ENCODE measurements at places on chromosomes 12 and 14.

- no peak for DNase-seq
Observed at GRCh38 chr12:34598352-34598827, 576.1 kb downstream of the ALG10 start.

DNA sequence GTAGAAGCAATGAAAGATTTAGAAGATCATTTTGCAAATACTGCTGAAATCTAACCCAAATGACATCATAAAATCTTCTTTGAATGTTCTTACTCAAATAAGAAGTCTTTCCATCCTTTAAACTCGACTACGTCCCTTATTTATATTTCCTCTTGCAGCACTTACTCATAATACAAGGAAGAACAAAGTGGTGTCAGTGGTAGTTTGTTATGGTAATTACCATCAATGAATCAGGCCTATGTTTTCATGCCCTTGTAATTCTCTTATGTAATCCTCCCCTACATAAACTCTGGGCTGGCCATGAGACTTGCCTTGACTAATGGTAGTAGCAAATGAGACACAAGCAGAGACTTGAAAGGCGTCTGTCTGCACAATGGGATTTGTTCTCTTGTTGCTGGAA, 17.0 kb downstream of the EEA1 start:
- DNase-seq, result no peak

- DNase-seq, result peak; percentile 91
Observed at GRCh38 chr14:75069121-75069810, at the start of gene ZC2HC1C. Gene ZC2HC1C, plus strand, starts transcription at chr14:75069641. Its CDS starts 933 bp downstream, at chr14:75070574.

DNA sequence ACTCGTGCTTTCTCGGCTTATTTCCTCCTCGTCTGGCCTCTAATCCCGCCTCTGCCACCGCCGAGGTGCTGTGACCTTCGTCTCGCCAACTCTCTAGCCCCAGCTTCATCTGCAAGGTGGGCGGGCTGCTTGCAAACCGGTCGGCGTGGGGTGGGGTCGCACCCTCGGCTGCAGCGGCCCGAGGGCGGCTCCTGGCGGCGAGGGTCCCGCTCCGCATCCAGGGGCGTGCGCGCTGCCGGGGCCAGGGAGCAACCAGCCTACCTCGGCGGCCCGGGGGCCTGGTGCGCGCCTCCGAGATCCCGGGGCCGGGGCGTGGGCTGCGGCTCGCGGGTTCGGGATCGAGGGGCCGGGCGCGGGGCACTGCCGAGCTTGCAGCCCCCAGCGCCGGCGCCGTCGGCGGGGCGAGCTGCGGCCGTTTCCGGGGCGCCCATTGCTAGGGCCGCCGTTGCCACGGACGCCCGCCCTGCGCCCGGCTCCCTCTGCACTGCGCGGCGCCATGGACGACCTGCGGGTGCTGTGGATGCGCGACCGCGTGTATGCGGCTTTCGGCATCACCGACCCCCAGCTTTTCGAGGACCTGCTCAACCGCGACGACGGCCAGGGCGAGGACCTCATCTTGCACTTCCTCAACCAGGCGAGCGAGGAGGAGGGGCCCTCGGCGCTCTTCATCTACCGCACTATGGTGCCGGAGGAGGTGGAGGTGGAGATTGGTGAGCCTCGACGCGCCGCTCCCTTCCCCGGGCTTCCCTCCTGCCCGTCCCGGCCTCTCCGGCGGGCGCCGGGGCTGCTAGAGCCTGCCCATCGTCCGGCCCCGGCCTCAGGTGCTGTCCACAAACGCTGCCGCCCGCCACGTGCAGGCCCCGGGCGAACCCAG, at the start of gene DNAH10:
TSS of gene DNAH10 (plus strand) at position 461 of the 874 bp plus-strand sequence. CDS start at position 497, 36 bp downstream.
- DNase-seq, result peak; percentile 53

DNA sequence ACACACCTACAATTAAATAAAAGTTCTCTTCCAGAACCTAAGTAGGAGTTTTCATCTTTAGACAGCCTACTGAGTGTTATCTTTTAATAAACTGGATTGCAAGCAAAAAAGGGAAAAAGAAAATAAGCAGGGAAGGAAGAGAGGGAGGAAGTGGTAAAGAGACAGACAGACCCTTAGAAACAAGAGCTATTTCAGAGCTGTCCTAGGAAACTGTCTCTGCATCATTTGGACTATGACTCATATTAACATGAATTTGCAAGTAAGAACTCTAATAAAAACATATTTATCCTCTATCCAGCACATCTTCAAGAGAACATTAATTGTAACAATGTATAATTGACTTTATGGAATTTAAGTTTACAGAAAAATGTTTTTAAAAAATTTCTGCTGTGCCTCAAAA, 438.8 kb upstream of the USP15 start:
- no peak for DNase-seq

- DNase-seq, result no peak
Observed at GRCh38 chr14:23608454-23608853, 27.7 kb upstream of the DHRS2 start.

DNA sequence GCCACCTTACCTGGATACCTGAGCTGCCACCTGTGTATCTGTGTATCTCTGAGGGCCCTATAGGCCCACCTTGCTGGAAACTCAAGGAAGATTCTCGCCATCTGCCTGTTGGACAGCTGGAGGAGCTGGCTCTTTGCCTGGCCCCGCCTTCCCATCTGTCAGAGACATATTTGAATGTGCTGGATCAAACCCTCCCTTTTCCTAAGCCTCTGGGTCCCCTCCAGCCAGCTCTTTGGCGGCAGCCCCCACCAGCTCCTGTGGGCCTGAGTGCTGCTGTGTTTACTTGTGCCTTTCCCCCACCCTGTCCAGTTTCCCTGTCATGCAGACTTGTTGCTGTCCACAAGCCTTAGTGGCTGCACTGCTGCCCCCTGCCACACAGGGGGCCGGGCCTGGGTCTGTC, 55.9 kb upstream of the SRSF5 start:
- no peak for DNase-seq

GRCh38 chr12:99433155-99433554, 214.4 kb upstream of the GARIN6 start:
- DNase-seq, result no peak

GRCh38 chr12:52217223-52217622, 15.8 kb upstream of the KRT7 start:
- no peak for DNase-seq

DNA sequence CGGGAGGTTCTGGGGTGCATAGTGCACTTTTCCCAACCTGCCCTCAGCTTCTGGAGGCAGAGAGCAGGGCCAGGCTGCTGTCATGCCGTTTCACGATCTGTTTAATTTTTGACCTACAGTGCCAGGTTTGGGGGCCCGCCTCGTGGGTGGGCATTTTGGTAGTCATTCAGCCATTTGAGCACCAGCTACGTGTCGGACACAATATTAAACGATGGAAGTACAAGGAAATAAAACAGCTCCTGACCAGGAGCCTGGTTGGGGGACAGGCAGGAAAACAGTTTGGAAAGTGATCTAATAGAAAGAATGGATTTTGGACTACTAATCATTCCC, 708 bp downstream of the FNTB start:
- DNase-seq, result no peak

GRCh38 chr12:70983692-70984091, 63.2 kb upstream of the PTPRR start:
- peak; percentile 7 for DNase-seq

- peak; percentile 82 for DNase-seq
Observed at GRCh38 chr12:50924439-50925341, 27.7 kb upstream of the HIGD1C start.

DNA sequence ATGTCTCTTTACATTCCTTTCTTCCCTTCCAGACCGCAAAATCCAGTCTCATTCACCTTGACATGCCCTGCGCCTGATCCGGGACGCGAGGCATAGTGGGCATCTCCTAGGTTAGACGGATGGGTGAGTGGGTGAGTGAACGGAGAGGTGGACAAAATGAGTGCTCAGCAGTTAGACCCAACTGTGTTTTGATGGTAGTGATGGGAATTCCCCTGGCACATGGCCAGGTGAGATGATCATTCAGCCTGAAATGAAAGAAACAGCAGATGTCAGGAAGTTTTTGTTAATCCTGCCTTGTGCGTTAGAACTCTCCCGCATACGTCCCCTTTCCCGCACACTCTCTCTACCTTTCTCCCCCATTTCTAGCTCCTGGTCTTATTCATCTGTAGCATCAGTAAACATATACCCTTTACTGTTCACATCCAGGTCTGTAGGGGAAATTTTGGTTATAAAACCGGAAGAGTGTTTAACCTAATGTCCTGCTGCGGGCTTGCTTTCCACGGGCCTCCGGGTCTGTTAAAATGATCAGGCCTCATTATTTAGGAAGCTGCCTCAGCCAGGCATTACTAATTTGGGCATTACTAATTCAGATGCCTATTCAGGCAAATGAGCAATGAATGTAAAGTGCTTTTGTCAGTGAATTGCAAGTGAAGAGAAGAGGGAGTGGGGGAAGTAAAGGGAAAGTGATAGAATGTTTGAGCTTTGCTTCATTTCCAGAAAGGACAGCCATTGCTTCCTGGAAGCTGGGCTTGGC, 172.8 kb downstream of the ETV6 start:
- DNase-seq, result no peak

GRCh38 chr12:106461730-106462129, 104.2 kb downstream of the POLR3B start:
- DNase-seq, result no peak

GRCh38 chr14:31592631-31593030, 31.4 kb downstream of the NUBPL start:
- no peak for DNase-seq

- DNase-seq, result no peak
Observed at GRCh38 chr14:94102768-94103482, 7.6 kb upstream of the IFI27 start.

DNA sequence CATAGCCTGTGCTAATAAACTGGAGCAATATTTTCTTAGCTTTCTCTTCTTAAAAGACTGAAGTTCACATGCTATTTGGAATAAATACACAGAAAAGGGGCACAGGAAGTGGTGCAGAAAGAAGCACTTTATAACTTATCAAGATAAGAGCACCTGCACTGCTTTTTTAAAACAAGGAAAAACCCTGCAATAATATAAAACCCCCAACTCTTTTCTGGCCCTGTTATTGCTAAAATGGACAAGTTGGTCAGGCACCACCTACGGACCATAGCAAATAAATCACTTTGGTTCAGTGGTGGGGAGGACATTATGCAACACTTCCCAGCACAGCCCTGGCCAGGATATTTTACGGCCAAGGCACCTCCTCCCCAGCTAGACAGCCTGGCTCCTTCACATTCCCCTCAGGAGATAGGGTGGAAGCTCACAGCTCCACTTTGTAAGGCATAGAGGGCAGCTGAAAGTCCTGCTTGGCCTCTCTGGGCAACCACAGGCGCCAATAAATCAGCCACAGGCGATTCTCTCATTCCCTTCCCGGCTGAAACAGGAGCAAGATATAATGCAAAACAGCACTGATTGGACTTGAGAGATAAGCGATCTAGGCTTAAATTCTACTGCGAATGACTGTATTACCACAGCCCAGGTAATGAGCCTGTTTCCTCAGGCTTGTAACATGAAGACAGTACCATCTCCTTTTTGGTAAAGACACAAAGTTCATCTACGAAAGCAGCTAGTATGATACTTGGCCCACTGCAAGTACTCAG, 2.0 kb downstream of the ZBTB25 start:
- peak; percentile 55 for DNase-seq
